Activated T-helper 9 cell treated with anti-CD3 and anti-CD28 coated beads, Interleukin-2, amount 50 U/mL, for 16 hours (primary cell): ENCODE measurements at places on chromosomes 3 and 15.

DNA sequence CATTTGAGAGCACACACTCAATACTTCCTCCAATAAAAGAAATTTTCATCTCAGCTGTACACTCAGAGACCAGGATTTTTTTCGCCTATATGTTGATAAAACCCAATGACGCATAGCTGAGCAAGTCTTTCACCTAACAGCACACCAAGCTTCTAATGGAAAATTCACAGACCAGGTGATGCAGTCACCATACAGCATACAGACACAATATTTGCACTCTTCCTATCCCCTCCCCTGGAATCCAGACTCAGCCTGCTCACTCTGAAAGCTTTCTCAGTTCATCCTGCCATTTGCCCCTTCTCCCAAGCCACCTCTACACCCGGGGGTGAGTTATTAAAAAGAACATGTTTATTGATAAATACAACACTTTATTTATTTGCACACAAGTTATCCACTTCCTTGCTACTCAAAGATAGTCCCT, 1.7 kb downstream of the TBC1D5 start:
- no peak for DNase-seq

DNA sequence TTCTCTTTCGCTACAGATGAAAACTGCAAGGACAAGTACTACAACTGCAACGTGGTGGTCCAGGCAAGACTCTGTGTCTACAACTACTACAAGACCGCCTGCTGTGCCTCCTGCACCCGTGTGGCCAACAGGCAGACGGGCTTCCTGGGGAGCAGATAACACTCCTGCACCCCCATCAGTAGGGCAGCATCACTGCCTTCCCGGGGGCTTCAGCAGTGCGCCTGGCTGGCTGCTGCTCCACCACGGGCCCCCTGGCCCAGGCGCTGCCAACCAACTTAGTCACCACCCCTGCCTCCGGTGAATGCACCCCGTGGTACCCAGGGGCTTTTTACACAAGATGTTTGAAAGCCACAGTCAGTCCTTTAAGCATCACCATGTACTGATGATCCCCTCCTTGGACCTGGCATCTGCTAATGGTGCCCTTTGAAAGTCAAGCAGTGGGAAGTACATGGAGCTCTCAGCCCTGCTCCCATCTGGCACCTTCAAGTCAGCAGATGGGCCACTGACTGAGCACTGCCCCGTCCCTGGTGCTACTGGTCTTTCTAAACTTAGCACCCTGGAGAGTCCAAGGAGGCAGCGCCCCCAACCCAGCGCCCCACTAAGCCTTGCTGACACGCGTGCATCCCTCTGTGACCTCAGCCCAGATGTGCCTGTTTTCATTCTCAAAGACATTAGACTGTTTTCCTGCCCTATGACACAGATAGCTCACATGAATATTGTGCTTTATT, 33.0 kb upstream of the NR2E3 start:
- no peak for DNase-seq

GRCh38 chr3:42852441-42852840, 23.2 kb downstream of the CYP8B1 start:
- DNase-seq = no peak

GRCh38 chr3:12125772-12126171, 32.9 kb downstream of the TIMP4 start:
- DNase-seq = no peak

DNA sequence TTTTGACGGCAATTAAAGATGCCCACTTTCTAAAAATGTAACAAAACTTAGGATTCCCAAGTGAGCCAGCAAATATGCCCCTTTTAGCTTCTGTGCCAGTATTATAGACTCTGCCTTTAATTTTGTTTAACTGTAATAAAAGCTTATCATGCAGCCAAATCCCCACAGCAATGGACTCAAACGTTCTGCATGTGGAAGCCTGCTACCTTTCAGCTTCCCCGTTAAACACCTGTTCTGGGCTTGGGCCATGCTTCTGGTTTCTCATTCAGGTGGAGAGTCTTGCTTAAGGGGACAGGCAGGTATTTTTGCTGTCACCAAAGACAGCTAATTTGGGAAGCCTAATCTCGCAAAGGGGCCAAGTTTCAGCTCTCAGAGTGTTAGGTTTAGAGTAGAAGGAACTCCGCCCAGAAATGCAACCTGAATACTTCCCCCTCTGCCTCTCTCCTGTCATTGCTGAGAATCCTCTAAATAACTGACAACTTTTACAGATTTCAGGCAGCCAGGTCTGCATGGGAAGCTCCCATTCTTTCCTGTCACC, 399.4 kb upstream of the ATP11B start:
- no peak for DNase-seq

DNA sequence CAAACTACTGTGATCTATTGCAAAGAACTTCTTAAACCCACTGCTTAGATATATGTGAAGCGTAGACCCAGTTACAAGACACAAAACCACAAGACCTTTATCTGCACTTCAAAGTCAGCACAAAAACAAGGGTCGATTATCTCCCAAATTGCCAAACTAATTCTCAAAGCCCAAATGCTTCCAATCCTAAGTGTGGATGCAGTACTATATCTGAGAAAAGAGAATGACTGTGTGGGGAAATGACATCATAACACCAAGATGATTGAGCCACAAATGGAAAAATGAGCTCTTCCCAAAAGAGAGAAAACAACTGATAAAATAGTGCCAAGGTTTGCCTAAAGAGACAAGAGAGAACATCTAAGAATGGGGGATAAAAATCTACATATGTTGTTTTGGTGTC, 86.2 kb downstream of the MEIS2 start:
- no peak for DNase-seq

DNA sequence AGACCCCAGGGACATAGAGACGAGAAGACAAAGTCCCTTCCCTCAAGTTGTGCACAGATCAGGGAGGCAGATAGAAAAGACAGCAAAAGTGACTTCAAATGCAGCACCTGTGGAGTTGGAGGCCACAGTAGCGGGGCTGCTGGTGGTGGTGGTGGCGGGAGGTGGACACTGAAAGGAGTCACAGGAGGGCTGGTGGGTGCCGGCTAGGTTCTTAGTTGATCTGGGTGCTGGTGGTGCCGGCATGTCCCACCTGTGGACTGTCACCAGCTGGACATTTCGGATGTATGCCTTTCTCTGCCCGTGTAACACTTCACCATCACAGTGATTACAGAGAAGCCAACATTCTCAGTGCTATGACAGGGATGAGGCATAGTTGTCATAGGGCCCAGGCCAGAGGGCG, 49.2 kb upstream of the MTMR10 start:
- DNase-seq = no peak

DNA sequence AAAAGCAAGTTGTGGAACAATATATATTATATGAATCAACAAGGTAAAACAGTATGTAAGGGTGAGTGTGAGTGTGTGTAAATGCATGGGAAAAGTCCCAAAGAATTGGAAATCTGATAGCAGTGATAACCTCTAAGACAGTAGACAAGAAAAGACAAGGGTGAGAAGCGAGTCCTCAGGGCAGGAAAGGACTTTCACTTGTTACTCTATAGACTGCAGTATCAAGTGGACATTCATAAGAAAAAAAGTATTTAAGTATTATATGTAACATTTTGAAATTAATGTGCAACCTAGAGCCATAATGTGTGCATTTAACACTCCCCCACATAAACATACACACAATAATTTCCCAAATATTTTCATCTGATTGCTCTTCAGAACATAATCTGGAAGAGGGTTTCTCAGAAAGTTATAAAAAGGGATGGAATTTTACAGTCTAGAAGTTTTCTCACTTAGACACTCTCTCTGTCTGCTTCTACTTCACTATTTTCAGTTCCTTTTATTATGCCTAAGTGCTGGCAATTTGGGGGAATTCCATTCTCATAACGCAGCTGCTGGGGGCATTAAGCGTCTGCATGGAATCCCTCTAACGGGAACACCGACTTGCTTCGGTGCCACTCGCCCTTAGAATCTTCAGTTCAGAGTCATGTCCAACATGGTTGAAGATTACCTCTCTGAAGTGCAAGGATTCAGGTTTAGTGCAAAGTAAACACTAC, 50.0 kb upstream of the CDIN1 start:
- DNase-seq = no peak

DNA sequence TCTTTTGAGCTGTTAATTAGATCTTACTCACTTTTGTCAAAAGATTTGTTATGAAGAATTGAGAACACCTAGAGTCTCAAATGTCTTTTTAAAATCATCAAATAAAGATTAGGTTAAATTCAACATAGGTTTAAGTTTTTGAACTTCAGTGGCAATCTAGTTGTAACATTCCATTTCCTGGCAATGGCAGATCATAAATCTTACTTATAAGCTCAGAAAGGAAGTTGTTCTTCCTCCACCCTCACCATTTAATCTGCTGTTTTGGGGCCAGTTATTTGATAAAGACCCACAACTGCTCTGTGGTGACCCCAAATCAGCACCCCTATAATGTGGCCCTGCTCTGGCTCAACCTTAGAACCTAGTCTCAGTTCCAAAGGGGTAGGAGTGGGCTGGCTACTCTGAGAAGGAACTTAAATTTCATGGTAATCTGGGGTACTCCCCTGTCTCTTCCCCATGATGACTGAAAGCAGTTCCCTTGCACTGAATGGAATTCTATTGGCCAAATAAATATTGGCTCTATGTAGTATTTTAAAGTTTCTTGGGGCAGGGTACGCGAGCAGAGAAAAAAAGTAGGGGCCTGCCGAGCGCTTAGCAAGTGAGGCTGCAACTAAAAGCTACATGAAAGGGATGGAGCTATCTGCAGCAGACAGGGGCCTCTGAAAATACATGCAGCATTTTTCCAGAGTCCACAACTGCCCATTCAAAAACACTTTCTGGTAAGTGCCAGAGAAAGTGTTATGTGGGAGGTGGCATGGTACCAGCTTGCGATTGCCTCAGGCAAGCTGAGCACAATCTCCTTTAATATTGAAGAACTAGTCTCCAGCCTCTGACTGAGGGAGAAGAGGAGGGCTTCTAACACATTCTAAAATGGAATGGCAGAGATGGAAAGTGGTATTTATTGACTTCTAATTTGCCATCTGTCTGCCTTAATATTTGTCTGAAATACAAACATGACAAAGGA, 103.6 kb upstream of the RASGRP1 start:
- DNase-seq = no peak

GRCh38 chr3:159669766-159670165, 318.9 kb upstream of the IL12A start:
- DNase-seq = no peak

- DNase-seq = no peak
These were observed 543.0 kb upstream of the TBL1XR1 start for GRCh38 chr3:177740254-177740653.

DNA sequence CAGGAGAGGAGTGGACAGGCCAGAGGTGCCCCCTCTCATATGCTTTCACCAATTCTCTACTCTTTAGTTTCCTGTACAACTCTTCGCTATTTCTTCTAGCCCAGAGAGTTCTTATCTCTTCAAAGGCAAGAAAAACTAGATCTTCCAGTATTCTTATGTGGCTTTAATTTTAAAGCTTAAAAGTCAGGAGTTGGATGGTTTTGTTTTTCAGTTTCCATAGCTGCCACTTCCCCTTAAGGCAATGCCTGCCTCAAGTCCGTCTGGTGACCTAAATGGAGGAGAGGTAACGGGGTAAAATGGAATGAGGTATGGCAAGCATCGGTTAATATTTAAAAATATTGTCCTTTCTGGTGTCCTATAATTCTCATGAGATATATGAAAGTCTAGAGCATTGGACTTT, 11.4 kb upstream of the VGLL3 start:
- DNase-seq = no peak
